Fibroblast of the aortic adventitia (primary cell): ENCODE measurements at places on chromosomes 6 and 20. TPM values are rescaled to one million over a fixed set of nuclear protein-coding genes. Genes with fewer than 3 reads are reported as not detected.
A peak's percentile ranks its signal among the peaks of the same experiment; 100 is the strongest.

DNA sequence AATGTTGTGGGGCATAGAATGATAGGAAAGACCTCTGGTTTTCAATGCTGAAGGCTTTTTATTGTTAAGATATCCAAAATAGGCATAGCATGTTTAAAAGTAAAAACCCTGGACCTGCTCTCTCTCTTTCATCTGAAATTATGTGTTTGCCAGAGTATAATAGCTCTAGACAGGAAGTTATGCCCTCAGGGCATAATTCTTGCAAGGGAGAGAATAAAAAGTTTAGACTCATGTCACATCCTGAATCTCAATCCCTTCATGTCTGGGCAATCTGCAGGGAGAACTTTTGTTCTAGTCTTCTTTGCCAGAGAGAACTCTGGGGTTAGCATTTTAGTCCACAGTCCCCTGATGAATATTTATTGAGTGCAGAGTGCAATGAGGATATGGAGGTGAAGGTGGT, 297.3 kb upstream of the FLRT3 start:
- no peak for DNase-seq

Gene SUPT3H
- total RNA-seq: 10.6 and 13.4 TPM in 2 replicates

DNA sequence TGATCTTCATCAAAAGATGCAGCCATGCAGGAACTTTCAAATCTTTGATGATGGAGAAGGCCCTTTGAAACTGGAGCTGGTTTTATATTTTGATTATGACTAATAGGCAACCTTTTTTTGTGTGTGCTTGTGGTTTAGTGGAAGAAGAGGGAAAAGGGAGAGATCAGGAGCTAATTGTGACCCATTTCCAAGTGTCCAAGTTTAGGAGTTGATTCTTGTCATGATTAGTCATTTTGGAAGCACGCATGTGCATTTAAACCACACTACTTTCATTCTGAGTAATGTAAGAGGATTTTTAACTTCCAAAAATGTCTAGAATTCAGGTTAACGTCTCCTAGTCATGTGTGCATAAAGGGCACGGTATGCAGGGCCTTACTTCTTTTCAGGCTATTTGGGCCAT, 3.5 kb downstream of the FOXO3 start:
- DNase-seq: peak; percentile 97

Gene INSM1
- total RNA-seq: not detected in 2 replicates

DNA sequence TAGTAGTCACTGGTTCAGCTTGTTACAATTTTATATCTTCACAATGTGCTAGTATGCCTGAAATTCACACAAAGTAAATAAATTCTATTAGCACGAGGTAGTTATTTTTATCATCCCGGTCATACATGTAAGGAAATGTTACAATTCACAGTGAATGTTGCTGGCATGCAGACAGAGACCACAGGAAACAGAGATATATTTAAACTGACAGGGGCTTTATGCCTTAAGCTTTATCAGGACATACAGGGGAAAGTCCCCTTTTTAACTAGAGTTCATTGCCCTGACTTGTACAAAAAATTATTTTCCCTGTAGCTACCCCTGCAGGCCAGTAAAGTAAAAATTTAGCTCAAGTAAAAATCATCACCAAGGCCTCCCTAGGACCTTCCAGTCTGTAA, 712.0 kb upstream of the NRSN1 start:
- DNase-seq: peak; percentile 67
